Activated CD4-positive, alpha-beta T cell treated with anti-CD3 and anti-CD28 coated beads, Interleukin-2, amount 10 ng/mL, durations not matched to agents 24 days and 14 days (primary cell): ENCODE measurements at places on chromosomes 5 and 9. TPM values are rescaled to one million over a fixed set of nuclear protein-coding genes. Genes with fewer than 3 reads are reported as not detected.

- peak overlapping the region; percentile 96 for H3K4me3 ChIP-seq
- H3K27me3 ChIP-seq, result no peaks in the 10 kb centered on the region
- peak overlapping the region; percentile 87 for H3K27ac ChIP-seq
- H3K4me1 ChIP-seq, result peaks cover 28% of the 10 kb centered on the region
- peaks cover 27% of the 10 kb centered on the region for H3K36me3 ChIP-seq
Observed at GRCh38 chr5:32312197-32312594, 543 bp downstream of the MTMR12 start.

- DNase-seq, result no peak
- no peaks in the 10 kb centered on the region for H3K27me3 ChIP-seq
- H3K4me3 ChIP-seq, result no peak overlapping the region
- no peak overlapping the region for H3K27ac ChIP-seq
- H3K36me3 ChIP-seq, result no peaks in the 10 kb centered on the region
Observed at GRCh38 chr9:93592643-93593021, 16.2 kb downstream of the PHF2 start.

DNA sequence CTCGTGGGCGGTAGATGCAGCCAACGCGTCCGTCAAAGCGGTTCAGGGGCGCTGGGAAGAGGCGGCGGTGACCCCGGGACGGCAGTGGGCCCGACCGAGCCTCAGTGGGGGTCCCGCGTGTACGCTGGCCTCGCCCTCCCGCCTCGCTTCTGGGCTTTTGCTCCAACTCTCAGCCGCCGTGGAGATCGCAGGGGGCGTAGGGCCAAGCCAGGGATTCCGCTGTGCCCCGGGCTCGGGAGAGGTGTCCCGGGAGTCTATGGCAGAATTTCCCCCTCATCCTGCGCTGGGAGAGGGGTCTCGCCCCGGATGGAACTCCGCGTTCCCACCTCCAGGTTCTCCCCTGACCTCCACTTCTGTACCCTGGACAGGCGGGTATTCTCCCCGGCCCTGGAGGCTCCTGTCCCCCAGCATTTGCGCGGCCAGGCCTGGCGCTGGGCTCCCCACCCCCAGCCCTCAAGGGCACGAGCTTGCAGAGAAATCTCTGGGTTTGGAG lies 131.9 kb downstream of the MRPL36 start:
- DNase-seq, result peak; percentile 51
- H3K4me3 ChIP-seq, result no peak overlapping the region
- peaks cover 54% of the 10 kb centered on the region for H3K27me3 ChIP-seq
- H3K27ac ChIP-seq, result no peak overlapping the region

DNA sequence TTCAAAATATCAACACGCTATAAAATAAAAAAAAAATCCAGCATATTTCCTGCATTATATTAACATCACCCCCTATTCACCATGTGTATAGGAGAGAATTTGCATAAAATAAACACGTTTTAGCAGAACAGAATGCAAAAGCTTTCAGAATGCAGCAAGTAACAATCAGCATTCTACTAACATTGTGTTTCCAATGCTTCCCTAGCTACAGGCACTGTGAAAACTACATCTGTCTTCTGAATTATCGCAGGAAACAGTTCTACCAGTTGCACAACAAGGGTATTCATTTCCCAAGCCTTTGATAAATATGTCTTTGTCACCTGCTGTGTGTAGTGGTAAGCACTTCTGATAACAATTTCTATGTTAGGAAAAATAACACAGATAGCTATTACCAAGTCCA lies 1015.8 kb downstream of the CDH18 start:
- no peaks in the 10 kb centered on the region for H3K36me3 ChIP-seq
- no peak for DNase-seq
- no peaks in the 10 kb centered on the region for H3K27me3 ChIP-seq
- H3K4me1 ChIP-seq, result no peaks in the 10 kb centered on the region
- no peak overlapping the region for H3K27ac ChIP-seq
- H3K4me3 ChIP-seq, result no peak overlapping the region

DNA sequence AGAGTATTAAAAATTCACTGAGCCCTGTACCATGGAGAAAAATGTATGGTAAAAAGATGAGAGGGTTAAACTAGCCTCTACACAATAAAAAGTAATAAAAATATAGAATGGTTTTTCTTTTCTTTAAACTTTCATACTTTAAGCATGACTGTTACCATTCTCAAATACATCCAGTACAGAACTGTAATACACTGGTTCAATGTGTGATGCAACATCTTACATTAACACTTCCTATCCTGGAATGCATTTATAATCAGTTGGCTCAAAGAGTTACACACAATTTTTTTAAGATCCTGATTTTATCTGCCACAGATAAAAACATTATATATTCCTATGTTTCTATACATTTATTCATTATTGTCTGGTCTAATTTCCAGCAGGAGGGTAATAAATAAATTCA lies 4.7 kb downstream of the GNAQ start:
- peaks cover 39% of the 10 kb centered on the region for H3K4me1 ChIP-seq
- H3K36me3 ChIP-seq, result peaks cover 10% of the 10 kb centered on the region
- no peak overlapping the region for H3K27ac ChIP-seq
- H3K4me3 ChIP-seq, result no peak overlapping the region
- DNase-seq, result no peak

DNA sequence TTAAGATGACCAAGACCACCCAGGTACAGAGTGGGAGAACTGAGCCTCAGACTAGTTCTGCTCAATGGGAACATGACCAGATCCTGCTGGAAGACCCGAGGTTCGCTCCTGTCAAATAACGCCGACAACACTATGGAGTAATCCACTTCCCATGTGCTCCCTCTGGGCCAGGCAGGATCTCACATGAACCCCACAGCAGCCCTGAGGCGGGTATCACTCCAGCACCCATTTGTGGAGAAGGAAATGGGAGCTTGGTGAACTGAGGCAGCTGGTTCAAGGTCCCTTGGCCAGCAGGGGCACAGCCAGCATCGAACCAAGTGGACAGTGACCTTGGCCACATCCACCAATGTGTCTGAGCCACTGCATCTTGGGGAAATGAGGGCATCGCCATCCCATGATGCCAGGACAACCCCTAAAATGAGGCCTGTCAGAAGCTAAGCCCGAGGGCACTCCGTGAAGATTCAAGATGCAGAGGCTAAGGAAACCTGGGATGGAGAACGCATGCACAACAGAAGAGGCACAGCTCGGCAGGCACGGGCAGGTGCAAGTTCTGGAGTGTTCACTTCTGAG lies 8.5 kb downstream of the ANKS6 start:
- peaks cover 8% of the 10 kb centered on the region for H3K4me1 ChIP-seq
- no peak for DNase-seq
- H3K36me3 ChIP-seq, result no peaks in the 10 kb centered on the region
- no peaks in the 10 kb centered on the region for H3K27me3 ChIP-seq
- no peak overlapping the region for H3K4me3 ChIP-seq

- peaks cover 88% of the 10 kb centered on the region for H3K36me3 ChIP-seq
- H3K27ac ChIP-seq, result no peak overlapping the region
- H3K27me3 ChIP-seq, result no peaks in the 10 kb centered on the region
- peaks cover 12% of the 10 kb centered on the region for H3K4me1 ChIP-seq
- no peak overlapping the region for H3K4me3 ChIP-seq
Observed at GRCh38 chr9:127437497-127438264, 13.5 kb downstream of the ZNF79 start.

DNA sequence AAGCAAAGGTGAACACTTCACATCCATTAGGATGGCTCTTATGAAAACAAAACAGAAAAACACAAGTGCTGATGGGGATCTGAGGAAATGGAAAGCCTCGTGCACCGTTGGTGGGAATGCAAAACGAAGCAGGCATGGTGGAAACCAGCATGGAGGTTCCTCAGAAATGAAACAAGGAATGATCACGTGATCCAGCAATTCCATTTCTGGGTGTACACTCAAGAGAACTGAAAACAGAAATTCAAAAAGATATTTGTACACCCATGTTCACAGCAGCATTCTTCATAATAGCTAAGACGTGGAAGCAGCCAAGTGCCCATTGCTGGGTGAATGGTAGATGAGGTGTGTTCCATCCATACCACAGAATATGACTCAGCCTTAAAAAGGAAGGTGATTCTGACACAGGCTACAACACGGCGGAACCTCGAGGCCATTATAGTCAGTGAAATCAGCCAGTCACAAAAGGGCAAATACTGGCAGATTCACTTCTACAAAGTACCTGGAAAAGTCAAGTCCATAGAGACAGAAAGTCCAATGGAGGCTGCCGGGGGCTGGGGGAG lies 87.2 kb upstream of the RAPGEF1 start:
- H3K36me3 ChIP-seq, result no peaks in the 10 kb centered on the region
- no peak overlapping the region for H3K27ac ChIP-seq
- DNase-seq, result no peak
- no peaks in the 10 kb centered on the region for H3K4me1 ChIP-seq

DNA sequence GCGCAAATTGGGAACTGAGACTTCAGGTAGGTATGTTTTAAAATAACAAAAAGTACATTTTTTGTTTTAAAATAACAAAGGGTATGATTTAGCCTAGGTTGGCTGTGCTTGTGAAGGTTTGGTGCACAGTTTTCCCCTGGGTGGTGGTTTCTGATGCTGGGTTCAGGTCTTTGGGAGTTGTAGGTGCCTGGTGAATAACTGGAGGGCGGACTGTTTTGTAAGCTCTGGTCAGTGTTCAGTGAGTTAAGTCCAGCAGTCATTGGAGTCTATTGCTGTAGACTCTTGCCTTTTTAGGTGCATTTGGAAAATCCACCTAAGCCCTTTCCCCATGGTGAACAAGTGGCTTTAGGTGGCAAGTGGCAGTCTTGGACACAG lies 43.9 kb downstream of the RAI14 start:
- H3K4me3 ChIP-seq, result no peak overlapping the region
- peaks cover 2% of the 10 kb centered on the region for H3K4me1 ChIP-seq
- H3K27ac ChIP-seq, result no peak overlapping the region
- no peaks in the 10 kb centered on the region for H3K27me3 ChIP-seq
- no peaks in the 10 kb centered on the region for H3K36me3 ChIP-seq

GRCh38 chr5:145718956-145719355 lies 116.2 kb downstream of the PRELID2 start:
- no peaks in the 10 kb centered on the region for H3K27me3 ChIP-seq
- H3K4me3 ChIP-seq, result no peak overlapping the region
- no peak overlapping the region for H3K27ac ChIP-seq

DNA sequence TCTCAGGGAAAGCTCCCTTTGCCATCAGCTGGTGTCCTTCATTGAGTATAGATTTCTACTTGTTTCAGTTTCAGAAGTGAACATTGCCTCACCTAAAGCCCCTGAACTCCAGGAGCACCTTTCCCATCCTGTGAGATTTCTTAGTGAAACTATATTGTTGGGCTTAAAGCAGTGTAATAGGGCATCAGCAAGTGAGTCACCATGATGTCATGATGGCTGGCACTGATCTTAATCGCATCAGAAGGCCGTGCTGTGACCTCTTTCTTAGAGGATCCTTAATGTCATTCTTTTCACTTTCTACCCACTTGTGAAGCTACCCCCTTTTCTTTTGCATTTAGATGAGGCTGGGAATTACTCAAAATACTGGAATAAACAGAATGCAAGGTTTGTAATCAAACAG lies 401.3 kb downstream of the MTRR start:
- H3K4me3 ChIP-seq, result no peak overlapping the region
- no peaks in the 10 kb centered on the region for H3K27me3 ChIP-seq
- no peaks in the 10 kb centered on the region for H3K36me3 ChIP-seq
- H3K27ac ChIP-seq, result no peak overlapping the region

- no peak overlapping the region for H3K4me3 ChIP-seq
- no peaks in the 10 kb centered on the region for H3K27me3 ChIP-seq
- no peak overlapping the region for H3K27ac ChIP-seq
- DNase-seq, result no peak
Observed at GRCh38 chr5:9644630-9645029, 14.5 kb upstream of the TAS2R1 start.

The ADAMTS13 gene
- 1.3 and 1.5 TPM in 2 replicates for total RNA-seq

The SPACA9 gene
- total RNA-seq, result 0.91 and 0.92 TPM in 2 replicates
